ENCODE measurements at places on chromosomes 16 and 17.

DNA sequence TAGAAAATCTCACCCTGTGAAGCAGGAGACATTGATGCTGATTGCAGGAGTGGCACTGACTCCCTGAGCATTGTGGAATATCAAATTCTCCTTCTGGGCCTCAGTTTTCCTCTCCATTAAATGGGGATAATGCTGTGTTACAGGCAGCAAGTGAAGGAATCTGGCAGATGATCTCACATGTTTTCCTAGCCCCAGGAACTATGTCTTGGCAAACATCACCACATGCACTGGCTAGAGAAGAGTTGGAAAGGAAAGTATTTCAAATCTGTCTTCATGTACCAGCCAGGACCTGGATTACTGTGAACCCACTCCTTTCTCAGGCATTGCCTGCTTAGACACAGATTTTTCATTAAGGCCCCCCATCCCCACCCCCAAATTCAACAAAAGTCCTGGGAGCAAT is 13.6 kb upstream of the CCL8 start:
- no peak for DNase-seq

DNA sequence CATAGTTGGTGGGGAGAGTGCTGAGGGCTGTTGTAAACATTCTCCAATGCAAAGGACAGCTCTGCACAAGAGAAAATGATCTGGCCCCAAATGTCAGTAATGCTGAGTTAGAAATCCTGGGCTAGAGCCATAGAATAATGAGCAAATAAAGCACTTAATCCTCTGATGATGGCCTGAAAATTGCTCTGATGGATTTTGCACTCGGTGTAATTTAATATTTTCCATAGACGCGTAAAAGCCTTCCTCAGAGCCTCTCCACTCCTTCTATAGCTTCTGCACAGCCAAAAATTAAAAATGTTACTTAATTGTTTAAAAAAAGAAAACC is 23.7 kb downstream of the FAM20A start:
- DNase-seq, result no peak

- DNase-seq, result no peak
Measured at GRCh38 chr16:30949650-30950515, 1.0 kb downstream of the ORAI3 start.

DNA sequence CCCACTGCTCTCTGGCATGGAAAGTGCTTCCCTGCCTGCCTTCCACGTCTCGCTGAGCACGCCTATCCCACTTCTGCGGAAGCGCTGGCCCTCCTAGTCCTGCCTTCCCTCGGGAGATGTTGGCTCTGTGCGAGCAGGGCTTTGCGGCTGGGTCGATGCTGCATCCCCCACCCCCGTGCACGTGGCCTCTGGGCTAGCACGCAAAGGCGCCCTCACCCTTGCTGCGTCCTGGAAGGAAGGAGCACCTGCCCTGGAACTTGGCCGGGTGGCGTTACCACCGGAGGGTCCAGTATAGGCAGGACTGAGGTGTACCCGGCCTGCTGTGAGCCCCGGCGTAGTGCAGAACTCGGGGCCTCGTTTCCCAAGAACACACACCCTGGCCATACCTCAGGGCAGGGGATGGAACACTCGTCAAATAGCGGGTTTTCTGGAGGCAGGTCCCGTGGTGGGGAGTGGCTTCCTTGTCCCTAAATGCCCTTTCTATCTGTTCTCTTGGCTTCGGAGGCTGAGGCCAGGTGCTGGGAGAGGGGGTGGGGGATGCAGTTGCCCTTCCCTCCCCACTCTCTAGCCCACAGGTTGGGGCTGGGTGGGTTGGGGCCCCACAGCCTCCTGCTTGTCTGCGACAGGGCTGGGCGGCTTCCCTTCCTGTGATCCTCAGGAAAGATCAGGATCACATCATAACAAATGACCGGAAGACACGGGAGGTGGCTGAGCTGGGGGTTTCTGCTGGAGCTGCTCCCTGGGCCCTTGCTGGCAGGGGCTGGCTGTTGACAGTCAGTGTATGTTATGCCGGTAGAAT is 17.4 kb downstream of the BAIAP2 start:
- DNase-seq, result no peak

GRCh38 chr16:75319513-75320411 is 68.3 kb upstream of the BCAR1 start:
- DNase-seq, result no peak

- DNase-seq, result no peak
Measured at GRCh38 chr16:88814144-88814502, 2.4 kb upstream of the APRT start.

DNA sequence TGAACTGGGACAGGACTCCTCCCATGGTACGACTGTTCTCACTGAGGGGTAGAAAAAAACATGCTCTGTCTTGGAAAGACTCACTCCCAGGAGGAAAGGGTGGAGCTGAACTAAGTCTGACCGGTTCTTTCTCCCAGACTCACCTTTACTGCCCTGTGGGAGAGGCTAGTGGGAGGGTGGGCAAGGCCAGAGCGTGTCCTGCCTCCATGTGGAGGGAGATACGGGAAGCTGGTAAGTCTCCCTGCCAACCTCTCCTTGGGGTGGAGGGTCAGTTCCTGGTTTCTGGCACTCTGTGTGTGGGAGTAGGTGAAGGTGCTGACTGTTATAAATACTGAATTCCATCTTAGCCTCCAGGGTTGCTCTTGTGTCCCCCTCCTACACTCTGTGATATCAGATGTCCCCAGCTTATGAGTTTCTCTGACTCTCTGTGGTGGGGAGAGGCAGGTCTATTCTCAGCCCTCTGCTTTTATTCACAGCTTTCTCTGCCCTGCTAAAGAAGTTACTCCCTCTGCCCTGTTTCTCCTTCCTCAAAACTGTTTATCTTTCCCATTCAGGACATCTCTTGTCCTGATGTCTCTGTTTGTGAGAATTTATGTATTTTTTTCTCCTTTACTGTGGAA is 26.9 kb upstream of the FAM20A start:
- no peak for DNase-seq

GRCh38 chr17:82238472-82239201 is 9.8 kb downstream of the SLC16A3 start:
- DNase-seq, result no peak

DNA sequence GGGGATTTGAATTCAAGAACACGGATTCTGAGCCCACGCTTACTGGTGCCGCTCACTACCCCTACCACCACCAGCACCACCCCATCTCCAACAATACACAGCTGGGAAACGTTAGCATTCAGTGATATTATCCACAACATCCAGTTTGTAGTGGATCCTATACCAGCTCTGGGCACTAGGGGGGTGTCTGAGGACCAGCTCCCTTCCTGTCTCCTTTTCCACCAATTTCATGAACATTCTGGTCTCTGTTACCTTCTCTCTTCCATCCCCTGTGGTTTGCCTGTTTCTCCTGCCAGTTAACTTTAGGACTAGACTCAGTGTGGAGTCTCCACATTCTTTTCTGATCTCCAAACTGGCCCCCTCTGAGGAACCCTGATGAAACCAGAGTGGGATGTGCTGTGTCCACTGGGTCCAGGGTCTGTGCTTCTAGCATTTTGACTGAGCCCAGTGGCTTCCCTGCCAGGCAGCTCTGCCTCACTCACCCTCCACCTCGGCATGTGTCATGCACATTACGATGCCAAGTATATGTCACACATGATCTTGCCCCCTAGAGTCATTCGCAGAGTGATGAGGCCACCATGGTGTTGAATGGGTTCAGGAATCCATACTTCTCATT is 187.0 kb upstream of the CDH13 start:
- DNase-seq, result no peak

Data from stimulated activated CD8-positive, alpha-beta memory T cell treated with anti-CD3 and anti-CD28 coated beads, Interleukin-4, amount 100 ng/mL, for 4 hours (primary cell).